ENCODE measurements at places on chromosomes 12 and 14.

DNA sequence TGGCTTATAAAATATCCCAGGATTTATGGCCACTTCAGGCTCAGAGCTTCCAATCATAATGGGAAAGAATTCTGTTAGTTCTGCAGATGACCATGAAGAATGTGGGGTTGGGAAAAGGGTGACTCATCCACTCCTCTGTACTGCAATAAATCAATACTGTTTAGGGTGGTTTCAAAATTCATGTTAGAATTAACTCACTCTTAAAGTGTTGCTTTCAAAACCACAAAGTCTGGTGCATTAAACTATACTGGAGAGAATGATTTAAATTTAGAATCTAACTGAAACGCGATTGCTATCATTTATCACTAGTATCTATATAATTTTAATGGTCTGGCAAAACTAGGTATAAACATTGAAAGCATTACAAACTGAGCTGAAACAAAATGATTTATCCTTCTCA is 798 bp downstream of the CCDC198 start:
- no peak for DNase-seq

DNA sequence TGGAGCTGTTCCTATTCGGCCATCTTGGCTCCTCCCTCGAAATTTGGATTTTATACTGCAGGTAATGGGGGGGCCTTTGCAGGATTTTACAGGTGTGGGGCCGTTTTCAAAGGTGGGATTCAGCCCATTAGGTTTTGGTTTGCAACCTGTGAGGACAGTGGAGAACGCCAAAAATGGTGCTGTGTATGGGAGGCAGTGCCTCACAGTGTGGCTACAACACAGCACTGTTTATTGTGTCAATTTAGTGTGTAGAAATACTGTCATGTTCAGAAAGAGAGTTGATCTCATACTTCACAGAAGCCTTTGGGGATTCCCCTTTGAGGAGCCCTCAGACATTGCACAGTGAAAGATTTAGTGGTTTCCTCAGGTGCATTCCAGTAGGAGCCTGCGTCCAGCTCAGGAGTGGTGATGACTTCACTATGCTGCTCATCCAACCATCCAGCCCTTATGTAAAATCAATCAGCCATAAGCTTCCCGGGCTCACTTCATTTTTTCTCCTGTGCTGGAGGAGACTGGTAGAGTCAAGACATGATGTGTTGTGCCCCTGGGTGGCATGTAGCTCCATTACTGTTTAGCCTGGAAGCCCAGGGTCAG is 92.7 kb upstream of the PRMT8 start:
- DNase-seq = no peak

DNA sequence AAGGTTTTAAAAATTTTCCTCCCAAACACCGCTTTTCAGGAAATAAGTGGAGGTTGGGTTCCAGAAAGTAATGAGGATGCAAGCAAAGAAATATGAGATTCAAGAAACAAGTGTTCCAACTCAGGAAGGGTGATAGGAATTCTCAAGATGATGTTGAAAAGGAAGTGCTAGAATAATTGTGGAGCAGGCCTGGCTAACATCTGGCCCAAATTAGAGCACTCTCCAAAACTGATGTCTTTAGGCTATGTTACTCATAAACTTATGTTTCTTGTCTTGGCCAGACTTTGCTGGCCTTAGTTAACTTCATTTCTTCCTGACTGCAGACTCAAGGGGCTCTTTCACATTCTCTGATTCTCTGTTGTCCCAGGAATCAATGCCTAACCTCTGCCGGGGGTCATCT is 116.3 kb downstream of the TMTC3 start:
- DNase-seq = no peak

DNA sequence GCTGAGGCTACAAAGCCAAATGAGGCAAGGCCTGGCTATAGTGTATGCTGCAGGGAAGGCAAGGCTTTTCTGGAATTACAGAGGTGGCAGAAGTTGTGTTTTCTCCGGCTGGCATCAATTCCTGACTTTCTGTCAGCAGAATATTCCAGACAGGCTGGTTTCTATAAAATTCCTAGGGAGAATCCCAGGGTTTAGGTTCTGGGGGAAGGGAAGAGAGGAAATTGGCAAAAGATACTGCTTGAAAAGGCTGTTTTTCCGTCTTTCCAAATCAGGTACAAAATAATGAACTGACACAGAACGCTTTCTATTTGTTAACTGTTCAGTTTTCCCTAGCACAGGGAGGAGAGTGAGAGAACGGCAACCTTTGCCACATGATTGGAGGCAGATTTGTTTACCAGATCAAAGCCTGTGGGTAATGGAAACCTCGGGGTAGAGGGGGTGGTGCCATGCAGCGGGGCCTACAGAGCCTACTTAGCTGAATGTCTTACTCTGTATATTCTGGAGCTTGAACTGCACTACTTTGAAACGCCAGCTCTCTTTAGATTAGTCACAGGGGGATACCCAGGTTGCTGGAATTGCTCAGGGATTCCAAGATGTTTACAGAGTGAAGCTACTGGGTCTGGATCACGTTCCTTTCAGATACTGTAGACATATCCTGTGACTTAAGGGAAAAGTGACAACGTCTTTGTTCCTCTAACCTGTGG is 65.8 kb upstream of the DACT1 start:
- DNase-seq = no peak

DNA sequence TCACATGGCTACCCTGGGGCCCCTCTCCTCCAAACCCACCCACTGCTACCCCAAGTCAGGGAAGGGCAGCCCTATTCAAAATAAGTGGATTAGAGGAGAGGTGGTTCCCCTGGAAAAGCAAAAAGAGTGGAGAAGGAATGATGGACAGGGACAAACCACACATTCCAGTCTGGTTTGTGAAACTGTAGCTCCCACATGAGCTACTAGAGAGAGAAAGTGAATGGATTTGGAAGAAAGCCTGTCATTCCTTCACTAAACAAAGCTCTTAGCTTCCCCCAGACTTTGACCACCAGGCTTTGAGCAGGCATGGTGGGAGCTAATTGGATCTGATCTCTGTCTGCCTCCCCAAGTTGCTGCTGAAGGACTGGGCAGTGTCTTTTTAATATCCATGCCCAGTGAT is 28.0 kb downstream of the CCDC63 start:
- DNase-seq = no peak

- no peak for DNase-seq
These were observed 791.6 kb upstream of the NOVA1 start for GRCh38 chr14:27389402-27389801.

DNA sequence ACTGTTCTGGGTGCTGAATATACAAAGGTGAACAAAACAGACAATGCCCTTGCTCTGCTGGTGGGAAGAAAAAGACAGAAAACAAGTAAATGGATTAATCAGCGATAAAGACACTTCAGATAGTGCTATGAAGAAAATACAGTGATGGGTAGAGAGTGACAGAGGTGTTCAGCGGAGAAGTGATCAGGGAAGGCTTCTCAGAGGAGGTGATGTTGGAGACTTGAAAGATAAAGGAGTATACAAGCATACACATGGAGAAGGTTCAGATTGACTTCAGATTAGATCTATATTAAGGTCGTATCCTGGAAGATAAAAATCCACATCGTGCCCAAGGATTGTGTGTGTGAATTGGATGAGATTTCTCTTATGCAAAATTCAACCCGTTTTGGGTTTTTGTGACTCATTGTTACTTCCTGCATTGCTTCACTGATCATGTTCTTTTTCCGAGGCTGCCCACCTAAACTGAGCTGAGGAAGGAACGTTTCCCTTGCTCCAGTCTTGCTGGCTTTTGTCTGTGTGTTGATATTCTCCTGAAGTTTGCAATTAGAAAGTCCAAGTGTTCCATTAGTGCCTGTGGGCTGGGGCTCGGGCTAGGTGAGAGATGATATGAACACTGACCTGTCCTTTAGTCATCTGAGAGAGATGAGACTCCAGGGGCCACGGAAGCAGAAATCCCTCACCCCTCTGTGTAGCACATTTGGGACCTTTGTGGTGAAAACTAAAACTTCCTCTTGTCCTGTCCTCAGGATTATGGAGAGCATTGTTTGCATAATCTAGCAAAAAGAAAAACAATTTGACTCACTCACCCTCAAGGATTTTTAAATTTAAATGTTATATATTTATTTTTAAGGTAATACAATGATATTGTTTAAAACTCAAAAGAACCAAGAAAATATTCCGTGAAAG is 27.6 kb downstream of the PLXNC1 start:
- DNase-seq = no peak

DNA sequence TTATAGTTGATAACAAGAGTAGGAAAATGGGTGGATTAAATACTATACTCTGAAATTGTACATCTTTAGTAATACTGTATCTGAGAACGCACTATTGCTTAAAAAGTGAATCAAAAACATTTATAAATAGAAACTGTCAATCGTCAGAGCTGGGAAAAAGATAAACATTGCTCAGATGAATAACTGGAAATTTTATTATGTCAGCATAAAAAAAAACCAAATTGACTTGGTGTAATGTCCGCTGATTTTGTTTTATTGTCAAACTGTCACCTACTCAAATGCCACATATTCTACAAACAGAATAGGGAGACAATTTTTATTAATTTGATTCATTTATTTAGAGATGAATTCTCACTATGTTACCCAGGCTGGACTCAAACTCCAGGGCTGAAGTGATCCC is 109.3 kb upstream of the TMTC1 start:
- no peak for DNase-seq

- no peak for DNase-seq
These were observed 34.7 kb upstream of the STK38L start for GRCh38 chr12:27209257-27209910.

DNA sequence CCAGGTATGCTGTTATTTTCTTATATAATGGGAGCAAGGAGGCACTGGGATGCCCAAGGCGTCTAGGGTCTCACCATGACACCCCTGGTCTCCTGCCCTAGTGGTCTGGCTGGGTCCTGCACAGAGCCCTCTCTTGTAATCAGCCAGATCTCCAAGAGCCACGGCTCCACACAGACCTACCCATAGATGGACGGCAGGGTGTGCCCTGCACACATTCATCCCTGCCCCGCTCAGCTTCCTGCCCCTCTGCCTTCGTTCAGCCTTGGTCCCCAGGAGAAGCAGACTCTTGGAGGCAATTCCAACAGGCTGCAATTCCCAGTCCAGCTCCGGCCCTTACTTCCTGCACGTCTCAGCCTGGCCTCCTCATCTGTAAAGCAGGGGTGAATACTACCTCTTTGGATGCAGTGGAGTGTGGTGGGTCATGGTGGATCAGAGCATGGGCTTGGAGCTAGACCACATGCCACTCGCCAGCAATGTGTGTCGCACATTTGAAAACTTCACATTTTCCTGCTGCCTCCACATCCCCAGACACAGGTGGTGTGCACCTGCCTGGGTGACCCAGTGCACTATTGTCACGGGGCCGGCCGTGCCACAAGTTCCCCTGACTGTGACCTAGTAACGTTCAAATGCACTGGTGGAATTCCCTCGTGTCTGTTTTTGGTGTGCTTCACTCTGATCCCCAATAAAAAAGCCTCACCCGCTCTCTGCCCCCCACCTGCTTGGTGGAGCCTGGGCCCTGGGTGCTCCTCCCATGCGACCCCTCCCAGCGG is 171.1 kb upstream of the PRMT8 start:
- DNase-seq = no peak

- DNase-seq = no peak
These were observed 210.1 kb downstream of the RGS6 start for GRCh38 chr14:72142328-72142727.

- no peak for DNase-seq
These were observed 95.0 kb downstream of the TGFB3 start for GRCh38 chr14:75886636-75887348.

GRCh38 chr14:37590428-37591139 is 4.5 kb downstream of the FOXA1 start:
- DNase-seq = no peak

GRCh38 chr14:55505846-55506245 is 65.4 kb upstream of the TBPL2 start:
- no peak for DNase-seq

- no peak for DNase-seq
These were observed 89.8 kb downstream of the CHST11 start for GRCh38 chr12:104546575-104546974.

DNA sequence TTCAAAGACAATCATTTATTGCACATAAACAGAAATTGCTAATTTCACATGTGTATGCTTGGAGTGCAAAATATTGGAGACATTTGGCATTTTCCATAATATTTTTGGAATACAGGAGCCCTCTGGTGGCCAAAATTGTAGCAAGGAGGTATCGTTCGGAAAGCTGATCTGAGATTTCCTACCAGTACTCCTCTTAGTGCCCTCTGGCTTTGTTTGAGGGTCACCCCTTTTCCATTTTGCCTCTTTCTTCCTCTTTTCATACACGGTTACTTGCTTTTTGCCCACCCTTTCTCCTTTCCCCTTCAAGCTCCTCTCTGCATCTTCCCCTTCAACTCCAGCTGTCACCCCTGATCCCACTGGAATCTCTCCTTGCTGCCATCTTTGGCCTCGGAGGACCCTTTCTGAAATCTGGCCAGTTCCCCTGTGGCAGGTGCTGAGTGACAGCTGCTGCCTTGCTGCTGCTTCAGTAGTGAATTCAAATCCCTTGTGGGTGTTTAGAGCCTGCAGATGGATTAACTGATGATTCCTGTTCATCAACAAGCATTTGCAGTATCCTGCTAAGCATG is 164.6 kb upstream of the PARP11 start:
- no peak for DNase-seq

GRCh38 chr12:124122722-124123121 is 149.7 kb downstream of the ZNF664 start:
- DNase-seq = no peak
